CD4-positive, alpha-beta T cell treated with Interleukin-12 subunit alpha and Interleukin-12 subunit beta, for 1 hour (primary cell): ENCODE measurements at places on chromosomes 11 and 22.

DNA sequence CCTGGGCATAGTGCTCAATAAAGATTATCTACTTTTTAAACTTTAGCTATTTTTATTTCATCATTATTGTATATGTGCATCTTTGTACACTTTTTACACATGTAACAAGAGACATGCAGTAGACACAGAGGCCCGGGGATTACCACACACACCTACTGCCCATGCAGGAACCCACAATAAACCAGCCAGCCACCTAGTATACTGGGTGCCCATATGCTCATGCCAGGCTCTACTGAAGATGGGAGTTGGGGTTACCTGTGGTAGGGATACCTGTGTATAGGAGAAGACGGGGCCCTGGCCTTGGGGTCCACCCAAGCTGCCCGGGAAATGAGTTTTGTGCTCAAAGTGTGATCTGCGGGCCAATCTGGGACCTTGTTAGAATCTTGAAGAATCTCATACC lies 31.2 kb upstream of the P2RY2 start:
- no peak for DNase-seq

DNA sequence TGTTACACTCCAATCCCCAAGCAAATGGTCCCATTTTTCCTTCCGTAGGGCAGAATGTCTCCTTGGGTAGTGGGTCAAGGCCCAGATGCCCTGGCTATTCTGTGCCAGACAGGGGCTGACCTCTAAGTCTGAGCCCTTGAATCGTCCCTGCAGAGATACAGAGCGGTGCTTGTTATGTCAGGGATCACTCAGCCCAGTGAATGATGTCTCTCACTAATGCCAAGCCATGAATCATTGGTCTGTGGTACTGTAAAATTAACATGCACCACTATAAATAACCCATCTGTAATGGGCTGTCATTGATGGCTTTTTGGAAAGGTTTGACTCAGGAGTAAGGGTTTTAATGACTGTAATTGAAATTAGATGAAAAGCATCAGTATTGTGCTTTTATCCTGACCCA lies 35.3 kb upstream of the KIRREL3 start:
- no peak for DNase-seq

DNA sequence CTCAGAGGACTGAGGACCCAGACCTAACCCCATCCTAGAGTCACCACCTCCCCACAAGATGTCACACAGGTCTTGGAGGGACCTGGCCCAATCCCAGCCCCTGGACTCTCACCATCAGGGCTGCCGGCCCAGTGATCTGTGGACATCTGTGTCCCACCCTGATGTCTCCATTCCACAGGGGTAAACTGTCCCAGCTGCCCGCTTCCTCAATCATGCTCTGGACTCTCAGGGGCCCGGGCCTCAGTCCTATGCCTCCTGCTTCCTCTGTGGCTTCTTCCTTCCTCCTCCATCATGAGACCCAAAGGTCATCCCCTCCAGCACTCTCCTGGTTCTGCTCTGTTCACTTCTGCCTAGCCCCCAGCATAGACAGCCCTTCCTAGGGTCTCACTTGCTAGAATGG lies 32.2 kb downstream of the ARAP1 start:
- DNase-seq, result no peak

GRCh38 chr11:65435981-65436411 lies 13.4 kb downstream of the NEAT1 start:
- DNase-seq, result no peak

DNA sequence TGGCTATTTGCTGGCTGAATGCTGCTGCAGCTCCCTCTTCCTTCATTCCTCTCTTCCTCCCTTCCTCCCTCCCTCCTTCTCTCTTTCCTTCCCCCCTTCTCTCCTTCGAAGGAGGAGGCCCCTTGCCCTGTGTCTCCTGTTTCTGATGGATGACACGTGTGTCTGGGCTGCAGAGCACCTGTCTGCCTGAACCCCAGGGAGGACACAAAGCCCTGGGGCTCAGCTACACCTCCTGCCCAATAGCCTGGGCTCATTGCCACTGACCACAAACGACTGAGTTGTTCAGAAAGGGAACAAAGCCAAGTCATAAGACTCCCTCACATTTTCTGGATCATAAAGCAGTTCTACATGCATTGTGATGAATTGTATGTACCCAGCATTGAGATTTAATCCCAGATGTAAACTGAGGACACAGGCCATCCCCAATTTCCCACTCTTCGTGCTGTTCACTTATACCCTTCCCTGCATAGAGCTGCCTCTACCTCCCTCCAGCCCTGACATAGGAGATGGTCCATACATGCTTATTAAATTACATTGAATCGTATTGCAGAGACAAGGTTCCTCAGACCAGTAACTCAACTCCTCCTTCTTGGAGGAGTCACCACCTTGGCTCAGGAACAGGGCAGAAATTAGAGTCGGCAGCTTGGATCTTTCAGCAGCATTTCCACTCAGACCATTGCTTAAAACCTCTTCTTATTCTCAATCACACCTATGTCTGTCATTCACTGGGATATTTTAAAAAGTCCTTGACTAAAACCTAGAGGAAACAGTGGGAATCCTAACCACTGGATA lies 1.2 kb downstream of the CSRP3 start:
- DNase-seq, result no peak

- DNase-seq, result no peak
Observed at GRCh38 chr22:30828187-30829155, 133.8 kb downstream of the OSBP2 start.

DNA sequence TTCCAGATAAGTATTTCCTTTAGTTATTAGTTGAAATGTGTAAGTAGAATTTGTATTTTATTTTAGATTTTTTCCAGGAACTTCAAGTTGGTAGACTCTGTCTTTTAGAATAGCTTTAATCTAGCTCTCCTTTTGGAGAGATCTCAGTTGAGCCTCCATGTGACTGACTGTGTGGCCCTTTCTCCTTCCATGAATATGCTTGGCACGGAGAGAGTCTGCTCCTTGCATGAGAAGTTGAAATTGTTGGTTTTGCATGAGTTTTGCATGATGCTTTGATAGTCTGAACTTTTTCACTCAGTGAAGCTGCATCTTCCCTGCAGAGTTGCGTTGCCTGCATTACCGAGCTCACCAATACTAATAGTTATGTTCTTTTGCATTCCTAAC lies 32.8 kb upstream of the CTTN start:
- DNase-seq, result no peak

- no peak for DNase-seq
Observed at GRCh38 chr22:36287881-36288515, 35.1 kb downstream of the APOL1 start.

DNA sequence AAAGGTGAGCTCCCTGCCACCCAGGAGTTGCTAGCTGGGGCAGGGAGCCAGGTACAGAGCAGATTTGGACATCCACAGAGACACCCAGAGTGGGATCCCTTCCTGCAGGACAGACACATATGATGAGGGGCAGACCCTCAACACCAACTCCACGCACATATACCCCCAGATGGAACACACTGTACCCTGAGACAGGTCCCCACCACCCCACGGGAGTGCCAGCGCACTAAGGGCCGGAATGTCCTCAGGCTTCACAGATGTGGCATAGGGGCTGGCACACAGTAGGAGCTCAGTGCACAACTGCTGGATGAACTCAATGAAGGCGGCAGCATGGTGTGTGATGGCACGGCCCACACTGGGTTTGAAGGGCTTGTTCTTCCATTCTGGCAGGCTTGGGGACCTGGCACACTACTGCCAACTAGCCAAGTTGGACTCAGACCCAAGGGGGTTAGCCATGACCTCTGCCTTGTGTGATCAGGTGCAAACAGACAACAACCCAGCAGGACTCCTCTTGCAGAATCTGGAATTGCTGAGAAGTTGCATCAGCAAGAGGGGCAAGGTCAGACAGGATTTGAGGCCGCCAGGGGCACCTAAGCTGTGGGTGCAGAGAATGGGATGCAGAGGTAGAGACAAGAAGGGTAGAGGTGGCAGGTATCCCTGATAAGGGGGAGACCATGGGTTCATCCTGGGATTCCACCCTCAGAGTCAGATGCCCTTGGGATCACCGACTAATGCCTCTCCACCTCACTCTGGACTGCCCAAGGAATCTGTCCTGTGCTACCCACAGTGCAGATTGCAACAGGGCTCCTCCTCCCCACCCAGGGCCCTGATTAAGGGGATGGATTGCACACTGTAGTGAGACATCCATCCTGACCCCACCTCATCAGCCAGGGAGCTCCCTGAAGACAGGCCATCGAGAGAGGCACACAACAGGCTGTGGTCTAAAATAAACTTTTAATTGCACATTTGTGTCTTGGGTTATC lies 2.4 kb downstream of the C22orf15 start:
- DNase-seq, result no peak

DNA sequence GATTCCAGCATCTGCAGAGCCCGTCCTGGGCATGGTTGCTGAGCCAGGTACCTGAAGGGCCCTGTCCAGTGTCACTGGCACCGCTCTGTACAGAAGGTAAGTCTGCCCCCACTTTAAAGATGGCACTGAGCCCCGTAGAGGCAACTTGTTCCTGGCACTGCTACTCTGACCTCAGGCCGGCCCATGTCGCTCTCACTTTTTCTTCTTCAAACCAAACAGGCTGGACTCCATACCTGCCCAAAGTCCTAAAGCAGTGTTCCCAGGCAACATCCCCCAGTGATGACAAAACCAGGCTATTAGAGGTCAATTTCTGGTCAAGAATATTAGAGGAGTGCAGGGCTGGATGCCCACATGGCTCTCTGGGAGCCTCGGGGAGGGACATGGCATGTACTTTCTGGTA lies 46.6 kb upstream of the TTLL12 start:
- DNase-seq, result no peak

GRCh38 chr22:38097557-38098409 lies 12.7 kb downstream of the BAIAP2L2 start:
- DNase-seq, result no peak

- peak; percentile 65 for DNase-seq
Observed at GRCh38 chr22:25362215-25362882, 142.9 kb downstream of the CRYBB2 start.

DNA sequence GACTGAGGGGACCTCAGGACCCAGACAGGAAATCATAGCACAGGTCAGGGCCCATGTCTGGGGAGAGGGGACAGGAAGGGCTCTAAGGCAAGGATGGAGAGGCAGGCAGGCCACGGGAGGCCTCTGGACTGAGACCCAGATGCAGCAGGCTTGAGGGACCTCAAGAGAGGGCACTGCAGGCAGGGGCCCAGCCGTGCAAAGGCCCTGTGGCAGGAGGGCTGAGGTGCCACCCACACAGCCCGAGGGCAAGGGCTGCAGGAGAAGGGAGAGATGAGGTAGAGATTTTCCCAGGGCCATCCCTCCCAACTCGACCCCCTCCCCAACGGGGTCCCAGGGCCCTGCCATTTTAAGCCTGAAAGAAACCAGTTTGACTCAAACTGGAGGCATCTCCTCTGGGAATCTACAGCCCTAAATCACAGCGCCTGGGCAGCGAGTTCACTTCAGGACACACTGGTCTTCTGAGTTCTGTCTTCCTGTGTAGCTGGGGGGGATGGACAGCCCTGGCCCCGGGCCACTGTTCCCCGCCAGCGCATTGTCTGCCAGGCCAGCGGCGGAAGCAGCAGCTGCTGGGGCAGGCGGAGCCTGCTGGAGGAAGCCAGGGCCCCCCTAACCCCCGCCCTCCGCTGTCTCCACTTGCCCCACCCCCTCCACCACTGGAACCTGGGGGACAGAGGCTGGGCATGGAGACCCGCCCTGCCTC lies 20.3 kb upstream of the WNT7B start:
- peak; percentile 22 for DNase-seq

DNA sequence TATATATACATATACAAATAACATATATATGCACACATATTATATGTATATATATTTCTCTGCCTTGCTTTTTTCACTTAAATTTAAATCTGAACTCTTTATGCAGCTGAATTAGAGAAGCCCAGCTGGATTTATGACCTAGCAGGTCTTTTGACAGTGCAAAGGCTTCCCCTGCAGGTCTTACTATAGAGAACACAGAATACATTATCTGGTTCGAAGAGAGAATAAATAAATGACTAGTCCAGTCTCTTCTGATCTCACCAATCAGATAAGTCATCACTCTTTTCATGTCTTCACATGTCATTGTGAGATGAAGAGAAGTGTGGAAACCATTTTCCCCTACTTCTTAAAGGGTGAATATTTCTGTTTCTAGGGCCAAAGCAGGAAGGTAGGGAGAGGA lies 58.2 kb downstream of the OR10A6 start:
- DNase-seq, result no peak

GRCh38 chr11:59705294-59705693 lies 8.4 kb downstream of the OR10V1 start:
- no peak for DNase-seq
